Stimulated activated CD8-positive, alpha-beta memory T cell treated with anti-CD3 and anti-CD28 coated beads, Interleukin-7, amount 100 ng/mL, for 24 hours (primary cell): ENCODE measurements at places on chromosomes 6 and 20.

GRCh38 chr6:138159246-138159645 is 2.5 kb upstream of the ARFGEF3 start:
- no peak for DNase-seq

DNA sequence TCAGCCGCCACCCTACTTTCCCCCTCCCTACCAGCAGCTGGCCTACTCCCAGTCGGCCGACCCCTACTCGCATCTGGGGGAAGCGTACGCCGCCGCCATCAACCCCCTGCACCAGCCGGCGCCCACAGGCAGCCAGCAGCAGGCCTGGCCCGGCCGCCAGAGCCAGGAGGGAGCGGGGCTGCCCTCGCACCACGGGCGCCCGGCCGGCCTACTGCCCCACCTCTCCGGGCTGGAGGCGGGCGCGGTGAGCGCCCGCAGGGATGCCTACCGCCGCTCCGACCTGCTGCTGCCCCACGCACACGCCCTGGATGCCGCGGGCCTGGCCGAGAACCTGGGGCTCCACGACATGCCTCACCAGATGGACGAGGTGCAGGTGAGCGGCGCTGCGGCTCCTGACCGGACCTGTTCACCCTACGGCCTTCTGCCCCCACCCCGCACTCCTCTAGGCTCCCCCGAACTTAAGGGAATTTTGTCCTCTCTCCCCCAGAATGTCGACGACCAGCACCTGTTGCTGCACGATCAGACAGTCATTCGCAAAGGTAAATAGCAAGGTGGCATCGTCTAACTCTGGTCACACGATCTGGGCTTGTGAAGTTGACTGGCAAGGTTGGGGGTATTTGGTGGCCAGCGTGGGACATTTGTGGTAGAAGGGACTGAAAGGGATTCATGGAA is 2.3 kb downstream of the TFAP2C start:
- DNase-seq, result no peak

- DNase-seq, result no peak
Observed at GRCh38 chr6:21665110-21665391, 71.5 kb downstream of the SOX4 start.

DNA sequence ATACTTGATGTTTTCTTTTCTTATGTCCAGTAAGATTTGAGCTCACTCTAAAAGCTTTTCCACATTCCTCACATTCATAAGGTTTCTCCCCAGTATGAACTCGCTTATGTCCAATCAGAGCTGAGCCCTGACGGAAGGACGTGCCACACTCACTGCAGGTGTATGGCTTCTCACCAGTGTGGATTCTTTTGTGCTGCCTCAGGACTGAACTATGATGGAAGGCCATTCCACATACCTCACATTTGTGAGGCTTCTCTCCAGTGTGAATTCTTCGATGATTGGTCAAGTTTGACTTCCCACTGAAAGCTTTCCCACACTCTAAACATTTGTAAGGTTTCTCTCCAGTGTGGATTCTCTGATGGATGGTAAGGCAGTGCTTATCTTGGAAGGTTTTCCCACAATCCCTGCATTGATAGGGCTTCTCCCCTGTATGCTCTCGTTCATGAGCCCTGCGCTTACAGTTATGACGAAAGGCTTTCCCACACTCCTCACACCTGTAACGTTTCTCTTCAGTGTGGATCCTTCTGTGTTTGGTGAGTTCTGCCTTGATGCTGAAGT is 9.9 kb downstream of the ZNF311 start:
- DNase-seq, result no peak

DNA sequence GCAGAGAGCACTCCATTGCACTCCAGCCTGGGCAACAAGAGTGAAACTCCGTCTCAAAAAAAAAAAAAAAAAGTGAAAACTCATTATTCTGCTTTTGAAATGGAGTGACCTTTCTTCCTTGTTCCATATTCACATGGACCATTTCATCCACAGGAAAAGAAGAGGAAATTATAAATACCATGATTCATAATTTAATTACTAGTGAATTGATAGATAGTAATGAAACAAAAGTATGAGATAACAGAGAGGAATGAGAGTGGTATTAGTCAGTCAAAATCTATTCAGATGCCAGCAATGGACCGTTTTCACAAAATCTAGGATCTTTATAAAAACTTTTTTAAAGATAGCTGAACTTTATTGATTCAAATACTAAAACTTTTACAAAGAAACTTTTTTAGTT is 443.1 kb upstream of the FLRT3 start:
- DNase-seq, result no peak

GRCh38 chr20:38804682-38805501 is 605 bp upstream of the PPP1R16B start:
- DNase-seq, result peak; percentile 43

DNA sequence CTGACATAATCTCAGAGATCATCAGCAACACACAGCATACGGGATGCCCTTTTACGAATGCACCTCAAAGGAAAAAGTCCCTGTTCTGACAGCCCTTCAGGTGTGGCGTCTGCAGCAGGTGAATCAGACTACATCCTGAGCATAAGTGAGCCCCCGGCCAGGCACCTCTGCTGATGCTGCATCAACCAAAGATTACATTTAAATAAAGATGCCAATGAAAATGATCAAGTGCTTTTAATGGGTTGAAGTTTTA is 58.7 kb downstream of the INSM1 start:
- no peak for DNase-seq

DNA sequence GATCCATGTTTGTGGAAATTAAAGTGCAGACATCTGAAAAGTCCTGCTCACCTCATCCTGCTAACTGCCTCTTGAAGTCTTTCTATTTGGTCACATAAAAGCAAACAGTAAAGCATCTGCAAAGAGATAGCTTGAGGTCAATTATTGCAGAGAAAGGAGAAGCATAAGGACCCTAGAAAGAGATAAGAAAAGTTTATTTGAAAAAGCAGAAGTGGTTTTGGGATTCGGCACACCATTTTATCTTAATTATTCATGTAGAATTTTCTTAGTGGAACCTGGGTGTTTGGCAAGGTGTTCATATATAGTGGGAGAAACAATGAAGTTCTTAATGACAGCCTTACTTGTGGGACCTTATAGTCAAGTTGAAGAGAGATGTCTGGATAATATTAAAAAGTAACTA is 280.8 kb downstream of the CENPW start:
- no peak for DNase-seq

- DNase-seq, result no peak
Observed at GRCh38 chr6:139939189-139939979, 564.9 kb upstream of the CITED2 start.

GRCh38 chr20:46132705-46133120 is 14.6 kb downstream of the CD40 start:
- peak; percentile 36 for DNase-seq

DNA sequence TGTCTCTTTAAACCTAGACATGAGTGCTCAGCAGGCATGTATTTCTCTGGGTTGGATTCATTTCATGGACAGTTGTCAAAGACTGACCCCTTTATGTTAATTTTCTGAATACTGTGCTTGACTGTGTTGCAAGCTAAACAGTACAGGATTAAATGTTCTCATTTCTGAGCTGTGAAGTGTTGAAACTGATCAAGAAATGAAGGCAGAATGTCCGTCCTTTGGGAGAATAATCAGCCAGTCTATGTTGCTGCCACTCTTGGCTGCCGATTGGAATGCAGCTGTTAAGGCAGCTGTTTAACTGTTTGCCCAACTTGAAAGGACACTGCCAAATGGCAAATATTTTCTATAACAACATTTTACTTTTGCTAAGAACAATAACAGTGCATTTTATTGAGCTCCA is 87.3 kb downstream of the CEP57L1 start:
- DNase-seq, result no peak

GRCh38 chr6:33577106-33577535 is 3.0 kb downstream of the BAK1 start:
- no peak for DNase-seq

GRCh38 chr6:84408028-84408427 is 180.6 kb upstream of the CEP162 start:
- no peak for DNase-seq

DNA sequence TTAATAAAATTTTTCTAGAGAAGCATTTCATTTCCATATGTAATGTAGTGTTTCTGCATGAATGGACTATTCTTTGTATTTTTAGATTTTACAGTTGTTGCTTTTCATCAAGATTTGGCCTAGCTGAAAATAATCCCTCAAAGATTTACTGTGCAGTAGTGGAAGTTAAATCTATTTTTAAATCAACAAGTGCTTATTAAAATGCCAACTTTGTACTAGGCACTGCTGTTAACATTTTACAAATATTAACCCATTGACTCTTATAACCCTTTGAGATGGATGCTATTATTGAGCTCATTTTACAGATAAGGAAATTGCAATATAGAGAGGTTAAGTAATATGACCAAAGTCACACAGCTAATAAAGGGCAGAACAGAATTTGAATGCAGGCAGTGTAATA is 274.5 kb downstream of the NKAIN2 start:
- no peak for DNase-seq

GRCh38 chr6:43809417-43810305 is 39.6 kb downstream of the VEGFA start:
- no peak for DNase-seq

DNA sequence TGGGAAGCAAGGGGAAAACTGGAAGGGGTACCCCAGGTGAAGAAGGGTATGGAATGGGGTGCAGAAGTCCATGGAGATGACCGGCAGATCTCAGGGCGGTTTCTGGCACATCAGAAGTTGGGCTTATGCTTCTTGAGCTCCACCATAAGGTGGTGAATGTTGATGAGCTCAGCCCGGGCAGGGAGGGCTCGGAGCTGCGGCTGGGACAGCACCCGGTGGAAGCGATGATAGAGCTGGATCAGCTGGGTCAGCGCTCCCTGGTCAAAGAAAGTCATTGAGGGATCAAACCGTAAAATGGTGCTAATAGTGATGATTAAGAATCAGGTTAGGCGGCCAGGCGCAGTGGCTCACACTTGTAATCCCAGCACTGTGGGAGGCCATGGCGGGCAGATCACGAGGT is 20.9 kb downstream of the VPS52 start:
- no peak for DNase-seq

DNA sequence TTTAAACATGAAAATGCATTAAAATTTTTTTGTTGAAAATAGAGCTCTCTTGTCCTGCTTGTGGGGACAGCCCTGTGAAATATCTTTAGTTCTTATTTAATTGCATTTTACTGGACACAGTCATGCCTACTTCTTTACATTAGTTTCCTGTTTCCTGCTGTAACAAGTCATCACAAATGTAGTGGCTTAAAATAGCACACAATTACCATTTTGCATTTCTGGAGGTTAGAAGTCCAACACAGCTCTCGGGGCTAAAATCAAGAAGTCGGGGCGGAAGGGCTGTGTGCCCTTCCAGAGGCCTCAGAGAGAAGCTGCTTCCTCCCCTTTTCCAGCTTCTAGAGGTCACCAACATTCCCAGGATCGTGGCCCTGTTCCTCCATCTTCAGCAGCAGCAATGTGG is 29.4 kb downstream of the PNLDC1 start:
- no peak for DNase-seq

DNA sequence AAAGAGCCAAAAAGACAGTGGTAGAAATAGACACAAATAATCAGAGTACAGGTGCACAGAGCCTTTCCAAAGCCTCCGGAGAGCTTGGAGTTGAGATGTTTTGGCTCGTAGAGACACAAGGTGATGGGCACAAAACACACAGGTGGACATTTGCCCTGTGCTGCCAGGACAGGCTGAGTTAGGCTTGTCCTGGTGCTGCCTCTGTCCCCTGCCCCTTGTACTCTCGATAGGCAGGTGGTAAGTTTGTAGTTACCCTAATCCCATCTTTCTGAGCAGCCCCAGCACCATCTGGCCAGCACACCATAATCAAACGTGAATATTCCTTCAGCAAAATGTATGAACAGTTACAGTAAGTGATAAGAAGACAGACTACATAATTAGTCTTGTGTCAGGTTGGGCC is 95.5 kb downstream of the FOXC1 start:
- no peak for DNase-seq

- DNase-seq, result no peak
Observed at GRCh38 chr6:143394389-143394788, 56.1 kb downstream of the ADAT2 start.

DNA sequence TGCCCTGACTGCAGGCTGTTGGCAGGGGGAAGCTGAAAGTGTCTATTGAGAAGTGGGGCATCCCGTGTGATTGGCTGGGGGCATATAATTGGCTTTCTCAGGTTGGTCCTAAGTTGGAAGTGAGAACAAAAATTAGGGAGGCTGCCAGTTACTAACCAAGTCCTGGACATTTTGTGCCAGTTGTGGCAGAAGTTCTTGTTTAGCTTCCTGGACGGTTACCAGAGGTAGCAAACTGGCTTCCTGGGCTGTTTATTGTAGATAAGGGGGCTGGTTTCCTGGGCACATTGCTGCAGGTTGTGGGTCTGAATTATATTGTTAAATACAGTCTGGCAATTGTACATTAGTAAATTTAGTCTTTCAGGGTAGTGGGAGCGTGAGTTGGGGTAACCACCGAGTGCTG is 50.6 kb upstream of the SLC2A12 start:
- DNase-seq, result no peak

GRCh38 chr20:51094221-51094620 is 71.3 kb upstream of the KCNG1 start:
- no peak for DNase-seq

- no peak for DNase-seq
Observed at GRCh38 chr20:23568320-23568970, at the start of gene CST9L. CST9L (minus strand) TSS chr20:23568484; CDS start chr20:23568450, 34 bp downstream.

- DNase-seq, result no peak
Observed at GRCh38 chr6:156820089-156820798, 43.1 kb downstream of the ARID1B start.

DNA sequence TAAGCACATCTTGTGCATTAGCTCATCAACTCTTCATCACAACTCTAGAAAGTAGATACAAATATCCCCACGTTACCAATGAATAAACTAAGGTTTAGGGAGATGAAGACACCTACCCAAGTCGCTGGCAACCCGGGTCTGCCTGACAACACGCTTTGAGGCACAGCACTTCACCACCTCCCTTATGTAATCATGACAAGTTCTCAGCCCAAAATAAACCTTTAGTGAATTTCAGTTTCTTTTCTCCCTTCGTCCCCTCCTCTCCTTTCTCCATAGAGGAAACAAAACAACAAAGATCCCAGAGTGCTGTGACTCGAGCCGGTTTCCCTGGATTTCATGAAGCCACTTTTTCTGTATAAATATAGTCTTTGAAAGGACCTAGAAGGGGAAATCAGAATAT is 105.4 kb downstream of the MAFB start:
- DNase-seq, result no peak

- DNase-seq, result no peak
Observed at GRCh38 chr6:151698931-151699700, 108.4 kb upstream of the ESR1 start.

GRCh38 chr20:2984028-2984501 is 59.4 kb upstream of the GNRH2 start:
- no peak for DNase-seq

DNA sequence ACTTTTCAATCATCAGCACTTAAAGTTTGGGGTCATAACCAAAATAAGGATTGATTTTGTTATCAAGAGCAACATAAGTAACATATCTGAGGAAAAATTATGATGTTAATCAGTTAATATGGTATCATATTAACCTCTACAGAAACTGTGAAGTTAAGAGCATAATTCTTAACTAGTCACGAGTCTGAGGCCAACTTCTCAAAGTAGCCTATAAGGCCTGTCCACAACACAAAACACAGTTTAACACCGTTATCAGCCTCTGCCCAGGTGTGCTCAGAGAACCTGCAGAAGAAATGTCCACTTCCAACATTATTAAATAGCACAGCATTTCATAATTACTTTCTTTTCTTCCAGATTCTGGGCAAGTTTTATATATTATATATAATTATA is 1.1 kb downstream of the STX7 start:
- DNase-seq, result no peak
